ENCODE measurements at places on chromosomes 11 and 22.

DNA sequence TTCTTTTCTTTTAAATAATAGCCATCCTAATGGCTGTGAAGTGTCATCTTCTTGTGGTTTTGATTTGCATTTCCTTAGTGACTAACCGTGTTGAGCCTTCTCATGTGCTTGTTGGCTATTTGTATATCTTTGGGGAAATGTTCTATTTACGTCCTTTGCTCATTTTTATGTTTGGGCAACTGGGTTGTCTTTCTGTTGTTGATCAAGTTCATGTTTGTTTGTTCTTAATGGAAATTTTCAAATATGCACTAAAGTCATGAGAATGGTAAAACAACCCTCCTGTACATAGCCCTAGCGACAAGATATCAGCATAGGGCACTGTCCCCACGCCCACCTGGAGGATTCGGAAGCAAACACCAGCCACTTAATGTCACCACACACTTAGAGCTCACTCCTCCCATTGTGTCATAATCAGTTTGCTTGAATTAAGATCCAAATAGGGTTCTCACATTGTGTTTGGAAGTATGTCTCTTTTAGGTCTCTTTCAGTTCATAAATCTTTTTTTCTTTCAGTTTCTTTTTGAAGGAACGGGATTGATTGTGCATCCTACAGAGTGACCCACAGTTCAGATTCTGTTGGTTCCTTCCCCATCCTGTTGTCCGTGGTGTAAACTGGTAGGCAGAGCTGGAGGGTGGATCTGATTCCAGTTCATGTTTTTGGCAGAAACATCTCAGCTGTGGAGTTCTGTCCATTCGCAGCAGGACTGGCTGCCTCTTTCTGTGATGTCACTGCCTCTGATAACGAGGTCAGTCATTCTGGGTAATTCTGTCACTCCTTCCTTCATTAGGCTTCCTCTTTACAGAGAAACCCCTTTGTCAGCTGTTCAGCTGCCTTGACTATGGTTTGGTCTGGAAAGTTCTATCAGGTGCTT is 26.4 kb upstream of the ADORA2A start:
- no peak for DNase-seq

DNA sequence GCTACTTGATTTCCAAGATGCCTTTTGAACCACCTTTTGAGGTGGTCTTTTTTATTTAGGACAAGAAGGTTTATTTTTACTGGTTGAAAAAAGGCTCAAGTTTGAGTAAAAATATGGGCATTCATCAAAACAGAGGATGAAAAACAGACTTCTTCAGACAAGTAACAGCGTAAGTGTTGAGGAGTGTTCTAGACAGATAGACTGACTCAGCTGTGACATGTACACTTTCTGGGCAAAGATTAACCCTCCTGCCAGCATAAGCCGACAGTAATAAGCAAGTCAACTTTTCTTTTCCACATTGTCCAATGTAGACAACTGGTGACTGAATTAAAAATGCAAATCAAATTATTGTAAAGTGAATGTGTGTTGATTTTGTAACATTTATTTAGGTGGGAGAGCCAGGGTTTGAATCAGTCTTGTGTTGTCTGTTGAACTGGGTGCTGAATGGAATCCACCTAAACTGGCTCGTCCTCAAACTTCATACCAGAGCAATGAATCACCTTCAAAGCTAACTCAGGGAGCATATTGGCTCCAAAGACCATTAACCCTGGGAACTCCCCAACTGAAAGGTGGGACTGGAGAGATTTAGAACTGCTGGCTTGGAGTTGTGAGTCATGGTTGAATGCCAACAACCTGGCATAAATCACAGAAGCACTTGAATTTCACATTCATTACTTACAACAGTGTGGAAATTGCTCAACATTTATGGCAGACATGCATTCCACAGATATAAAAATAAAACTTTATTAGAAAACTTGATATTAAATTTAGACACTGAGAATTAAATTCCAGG is 377.0 kb downstream of the ETS1 start:
- no peak for DNase-seq

GRCh38 chr11:20080032-20080685 is 80.1 kb downstream of the DBX1 start:
- DNase-seq: no peak

GRCh38 chr11:114317787-114318137 is 21.6 kb downstream of the NNMT start:
- no peak for DNase-seq

DNA sequence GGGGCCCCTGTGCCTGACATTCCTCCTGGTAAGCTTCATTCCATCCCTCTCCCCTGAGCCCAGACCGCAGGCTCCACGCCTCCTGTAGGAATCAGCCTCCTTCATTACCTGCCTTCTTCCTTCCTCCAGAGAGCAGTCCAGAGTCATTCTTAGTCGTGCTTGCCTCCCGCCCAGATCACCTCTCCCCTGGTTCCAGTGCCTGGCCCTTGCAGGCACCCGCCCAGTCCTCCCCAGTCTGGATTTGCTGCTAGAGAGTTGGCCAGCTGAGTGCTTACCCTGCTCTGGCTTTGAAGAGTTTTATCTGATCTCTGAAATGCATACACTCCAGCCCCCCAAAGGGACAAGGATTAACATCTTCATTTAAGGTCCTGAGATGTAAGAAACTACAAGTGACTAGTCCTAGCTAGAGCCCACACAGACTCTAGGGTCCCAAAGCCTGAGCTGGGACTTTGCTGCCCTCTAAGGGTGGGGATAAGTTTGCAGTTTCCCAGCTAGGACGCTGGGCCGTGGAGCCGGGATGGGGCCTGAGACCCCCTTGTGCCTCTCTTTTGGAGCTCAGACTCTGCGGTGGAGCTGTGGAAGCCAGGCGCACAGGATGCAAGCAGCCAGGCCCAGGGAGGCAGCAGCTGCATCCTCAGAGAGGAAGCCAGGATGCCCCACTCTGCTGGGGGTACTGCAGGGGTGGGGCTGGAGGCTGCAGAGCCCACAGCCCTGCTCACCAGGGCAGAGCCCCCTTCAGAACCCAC is 1.6 kb downstream of the NR1H3 start:
- DNase-seq: peak; percentile 38

- DNase-seq: no peak
Observed at GRCh38 chr11:114166897-114167323, 107.4 kb downstream of the ZBTB16 start.

GRCh38 chr22:46010951-46011626 is 34.1 kb upstream of the WNT7B start:
- DNase-seq: no peak
